ENCODE measurements at places on chromosomes 13 and 19.

- no peak for DNase-seq
Measured at GRCh38 chr19:49567861-49568441, 12.4 kb downstream of the NOSIP start.

DNA sequence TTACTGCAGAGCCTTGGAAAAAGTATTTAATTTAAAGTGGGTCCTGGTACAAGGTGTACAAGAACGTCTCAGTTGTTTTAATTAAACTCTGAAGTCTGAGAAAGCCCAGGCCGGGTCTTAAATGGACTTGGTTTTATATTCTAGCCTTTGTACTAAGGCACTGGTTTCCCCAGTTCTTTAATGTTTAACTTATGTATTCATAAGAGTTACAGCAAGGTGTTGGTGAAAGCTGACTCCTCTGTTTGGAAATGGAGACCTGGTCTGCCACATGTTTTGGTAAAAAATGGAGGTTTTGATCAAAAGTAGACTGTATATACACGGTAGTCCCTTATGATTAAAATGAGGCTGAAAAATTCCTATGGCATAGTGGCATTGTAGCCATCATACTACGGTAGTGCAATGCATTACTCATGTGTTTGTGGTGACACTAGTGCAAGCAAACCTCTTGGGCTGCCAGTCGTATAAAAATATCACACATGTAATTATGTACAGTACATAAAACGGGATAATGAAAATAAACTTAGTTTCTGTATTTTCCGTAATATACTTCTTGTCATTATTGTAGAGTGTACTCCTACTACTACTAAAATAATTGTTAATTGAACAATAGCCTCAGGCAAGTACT is 883.4 kb upstream of the SPRY2 start:
- DNase-seq = no peak

DNA sequence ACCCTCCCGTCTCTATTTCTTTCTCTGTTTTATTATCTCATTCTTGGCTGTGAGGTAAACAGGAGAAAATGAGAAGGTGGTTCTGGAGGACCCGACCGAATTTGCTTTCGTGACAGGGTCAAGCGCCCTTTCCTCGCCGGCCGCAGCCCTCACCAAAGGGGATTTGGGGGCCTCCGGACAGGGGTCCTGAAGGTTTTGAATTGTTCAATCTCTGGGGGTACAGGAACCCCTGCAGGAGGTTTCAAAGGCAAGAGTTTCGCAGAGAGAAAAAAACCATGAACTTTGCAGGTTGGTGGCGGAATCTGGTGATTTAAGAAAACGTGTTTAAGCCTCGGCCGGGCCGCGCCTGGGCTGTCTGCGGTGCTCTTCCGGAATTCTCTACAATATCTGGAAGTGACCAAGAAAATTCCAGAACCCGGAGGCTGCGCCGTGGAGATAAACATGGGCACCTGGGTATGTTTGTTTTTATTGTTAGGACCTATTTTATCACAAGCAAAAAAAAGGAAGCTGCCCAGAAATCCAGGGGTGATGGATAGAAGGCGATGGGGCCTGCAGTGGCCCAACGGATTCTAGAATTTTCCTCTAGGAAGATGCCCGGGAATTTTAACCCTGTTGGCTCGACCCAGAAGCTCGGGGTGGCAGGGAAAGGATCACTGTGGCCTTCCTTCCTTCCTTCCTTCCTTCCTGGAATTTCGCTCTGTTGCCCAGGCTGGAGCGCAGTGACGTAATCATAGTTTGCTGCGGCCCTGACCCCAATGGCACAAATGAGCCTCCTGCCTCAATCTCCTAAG is 14.2 kb upstream of the PTBP1 start:
- DNase-seq = no peak

- no peak for DNase-seq
Measured at GRCh38 chr19:14112051-14112808, 5.3 kb downstream of the PRKACA start.

- no peak for DNase-seq
Measured at GRCh38 chr19:7857727-7858108, 16.5 kb downstream of the PRR36 start.

DNA sequence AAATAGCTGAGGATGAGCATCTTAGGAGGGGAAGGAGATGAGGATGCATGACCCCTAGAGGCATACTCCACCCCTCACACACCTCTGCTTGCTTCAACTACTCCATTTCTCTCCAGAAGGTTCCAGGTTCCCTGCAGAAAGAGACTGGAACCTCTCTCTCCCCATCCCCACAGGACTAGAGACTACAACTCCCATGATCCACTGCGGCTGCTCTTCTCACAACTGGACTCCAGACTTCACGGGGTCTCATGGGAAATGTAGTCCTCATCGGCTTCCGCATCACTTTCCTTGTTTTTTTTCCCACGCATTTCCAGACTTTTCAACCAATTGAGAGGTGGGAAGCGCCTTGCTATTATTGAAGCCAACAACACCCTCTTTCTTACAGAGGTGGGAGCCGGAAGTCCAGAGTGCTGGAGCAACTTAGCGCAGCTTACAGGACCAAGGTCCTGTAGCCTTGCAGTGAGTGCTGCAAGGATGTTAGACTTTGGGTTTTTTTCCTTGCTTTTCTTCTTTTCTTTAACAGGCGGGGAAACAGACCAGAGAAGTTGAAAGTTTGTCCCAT is 13.9 kb upstream of the CACNG6 start:
- no peak for DNase-seq

DNA sequence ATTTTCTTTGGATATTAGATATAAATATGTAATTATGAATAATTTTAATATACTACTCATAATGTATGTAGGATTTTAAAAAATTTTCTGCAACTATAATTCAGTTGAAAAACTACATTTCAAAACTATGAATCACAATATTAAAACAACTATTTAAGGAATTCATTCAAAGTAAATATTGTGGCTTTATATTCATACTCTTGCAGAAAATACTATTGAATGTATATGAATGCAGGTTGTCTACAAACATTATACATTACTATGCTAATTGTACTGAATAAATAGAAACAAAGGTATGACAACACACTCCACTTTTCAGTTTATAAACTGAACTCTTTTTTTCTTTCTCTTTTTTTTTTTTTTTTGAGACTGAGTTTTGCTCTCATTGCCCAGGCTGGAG is 14.2 kb downstream of the ZNF91 start:
- no peak for DNase-seq

DNA sequence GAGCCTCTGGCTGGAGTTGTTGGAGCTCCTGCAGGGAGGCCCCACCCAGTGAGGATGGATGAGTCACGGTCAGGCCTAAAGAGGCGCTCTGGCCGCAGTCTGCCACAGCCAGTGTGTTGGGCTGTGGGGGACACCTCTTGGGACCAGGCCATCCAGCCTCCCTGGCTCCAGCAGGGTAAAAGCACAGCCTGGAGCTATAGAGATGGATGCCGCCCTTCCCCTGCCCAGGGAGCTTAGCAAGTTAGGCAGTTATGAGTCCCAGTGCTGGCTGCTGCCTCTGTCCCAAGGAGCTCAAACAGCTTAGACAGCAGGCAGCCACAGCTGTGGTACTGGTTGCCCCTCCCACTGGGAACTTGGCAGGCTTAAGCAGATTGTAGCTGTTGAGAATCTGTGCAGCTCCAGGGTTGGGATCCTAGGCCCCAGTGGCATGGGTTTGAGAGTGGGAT is 100.9 kb downstream of the NDFIP2 start:
- DNase-seq = no peak

DNA sequence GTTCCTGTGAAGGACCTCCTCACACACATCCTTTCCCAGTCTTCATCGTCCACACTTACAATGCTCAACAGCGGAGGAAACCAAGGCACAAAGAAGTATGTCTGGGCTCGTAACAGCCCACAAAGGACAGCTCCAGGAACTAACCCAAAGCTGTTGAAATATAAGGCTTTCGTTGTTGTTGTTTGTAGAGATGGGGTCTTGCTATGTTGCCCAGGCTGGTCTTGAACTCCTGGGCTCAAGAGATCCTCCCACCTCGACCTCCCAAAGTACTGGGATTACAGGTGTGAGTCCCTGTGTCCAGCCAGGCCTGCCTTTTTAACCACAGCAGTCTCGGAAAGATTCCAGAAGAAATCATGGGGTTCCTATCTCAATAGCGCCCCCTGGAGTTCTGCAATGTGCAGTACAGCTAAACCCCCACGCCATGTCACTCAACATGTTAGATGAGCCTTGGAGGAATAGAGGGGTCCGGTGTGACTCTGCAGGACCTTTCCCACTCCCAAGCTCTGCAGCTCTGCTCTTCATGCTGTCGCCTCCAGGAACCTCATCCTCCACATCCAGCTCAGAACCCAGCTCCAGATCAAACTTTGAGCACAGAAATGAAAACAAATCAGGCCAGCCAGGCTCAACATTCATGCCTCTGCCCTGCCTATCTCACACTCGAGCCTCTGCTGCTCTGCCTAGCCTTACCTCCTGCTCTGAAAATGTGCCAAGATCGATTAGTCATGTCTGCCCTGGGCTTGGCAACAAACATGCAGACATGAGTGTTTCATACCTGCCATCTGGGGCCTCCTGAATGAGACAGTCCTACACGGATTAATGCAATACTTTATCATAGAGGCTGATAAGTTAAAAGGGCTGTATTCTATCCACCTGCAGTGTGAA is 7.5 kb downstream of the PLA2G4C start:
- DNase-seq = no peak

DNA sequence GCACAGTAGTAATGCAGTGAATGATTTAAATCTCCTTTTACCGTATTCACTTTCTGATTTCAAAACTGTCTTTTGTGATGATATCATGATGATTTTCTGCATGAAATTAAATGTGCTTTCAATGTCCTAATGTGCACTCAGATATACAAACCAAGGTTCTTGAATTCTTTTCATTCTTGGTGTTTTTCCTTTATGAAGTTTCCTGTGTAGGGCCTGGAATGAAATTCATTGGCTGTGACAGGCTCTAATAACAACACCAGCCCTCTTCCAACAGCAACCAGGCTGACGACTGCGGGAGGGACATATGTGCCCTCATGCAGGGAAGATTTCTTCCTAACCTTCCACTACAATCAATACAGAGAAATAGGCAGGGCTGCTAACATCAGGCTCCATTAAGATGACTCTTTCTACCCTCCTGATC is 1052.0 kb downstream of the DIAPH3 start:
- no peak for DNase-seq

- DNase-seq = no peak
Measured at GRCh38 chr13:113915012-113915763, 51.3 kb upstream of the GAS6 start.

- DNase-seq = peak; percentile 85
Measured at GRCh38 chr19:48391100-48392005, at the start of gene KDELR1. Gene KDELR1, minus strand, starts transcription at chr19:48391551. Its CDS starts 193 bp downstream, at chr19:48391358.

DNA sequence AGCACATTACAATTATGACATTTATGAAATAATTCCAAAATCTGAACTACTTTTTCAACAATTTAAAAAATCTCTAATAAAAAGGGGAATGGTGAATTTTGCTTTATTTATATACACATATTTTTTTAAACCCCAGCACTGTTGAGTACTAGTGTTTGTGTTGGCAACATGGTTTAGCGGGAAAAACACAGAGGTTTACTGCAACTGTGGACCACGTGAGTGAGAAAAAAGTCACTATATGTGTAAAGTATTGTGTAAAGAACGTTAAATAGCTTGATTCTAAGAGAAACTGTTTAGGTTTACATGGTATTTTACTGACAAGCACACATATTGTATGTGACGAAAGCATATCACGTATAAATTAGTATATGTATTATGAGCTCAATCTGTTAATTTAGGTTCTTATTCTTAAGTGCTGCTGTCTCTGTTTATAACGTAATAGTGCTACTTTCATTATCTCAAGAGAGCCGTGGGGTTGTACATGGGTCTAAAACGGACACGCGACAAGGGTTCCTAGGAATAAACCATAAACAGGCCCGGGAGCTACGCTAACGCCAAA is 617 bp downstream of the SKA3 start:
- no peak for DNase-seq
